SK-N-SH treated with all-trans-retinoic acid at 6 μM for 48 hours (cell line): ENCODE measurements at places on chromosomes 3 and 15.

GRCh38 chr3:155184011-155184410 is 103.9 kb downstream of the MME start:
- ATAC-seq, result no peak

DNA sequence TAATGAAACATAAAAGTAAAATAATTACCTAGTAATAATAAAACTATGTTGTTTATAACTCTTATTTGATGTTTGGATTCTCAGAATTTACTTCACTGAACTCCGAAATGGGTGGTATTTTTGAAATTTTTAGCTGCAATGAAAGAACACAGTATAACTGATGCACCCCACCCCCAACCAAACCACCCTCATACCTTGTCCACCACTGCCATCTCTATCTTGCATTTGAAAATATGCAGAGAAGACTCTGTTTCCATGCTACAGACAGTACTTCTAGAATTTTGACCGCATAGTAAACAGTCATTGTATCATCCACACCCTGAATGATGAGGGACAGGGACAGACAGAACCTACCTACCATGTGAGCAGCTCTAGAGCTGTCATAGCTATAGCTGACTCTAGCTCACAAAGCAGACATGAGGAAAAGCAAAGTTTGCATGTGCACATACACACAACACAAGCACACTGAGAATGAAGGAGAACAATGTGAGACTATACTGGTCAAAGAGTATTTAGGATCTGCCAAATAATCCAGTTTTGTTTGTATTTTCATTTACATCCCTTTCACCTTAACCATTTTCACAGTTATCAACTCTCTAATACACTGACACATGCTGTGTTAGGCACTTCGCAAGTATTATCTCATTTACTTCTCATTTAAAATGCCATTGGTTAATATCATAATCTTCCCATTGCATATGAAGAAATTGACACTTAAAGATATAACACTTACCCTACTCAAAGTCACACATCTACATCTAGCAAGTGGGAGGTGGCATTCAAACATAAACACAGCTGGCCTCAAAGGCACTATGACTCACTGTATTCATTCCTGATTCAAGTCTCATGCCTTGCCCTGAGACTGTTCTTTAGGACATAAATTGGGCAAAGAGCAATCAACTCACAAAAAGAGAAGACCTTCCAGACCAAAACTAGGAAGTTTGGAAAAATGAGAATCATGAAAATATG is 1014.7 kb upstream of the CFAP20DC start:
- no peak for ATAC-seq

- ATAC-seq, result no peak
Observed at GRCh38 chr3:119815716-119816115, 33.8 kb downstream of the NR1I2 start.

GRCh38 chr3:197023241-197023997 is 6.2 kb downstream of the MELTF start:
- ATAC-seq, result no peak

DNA sequence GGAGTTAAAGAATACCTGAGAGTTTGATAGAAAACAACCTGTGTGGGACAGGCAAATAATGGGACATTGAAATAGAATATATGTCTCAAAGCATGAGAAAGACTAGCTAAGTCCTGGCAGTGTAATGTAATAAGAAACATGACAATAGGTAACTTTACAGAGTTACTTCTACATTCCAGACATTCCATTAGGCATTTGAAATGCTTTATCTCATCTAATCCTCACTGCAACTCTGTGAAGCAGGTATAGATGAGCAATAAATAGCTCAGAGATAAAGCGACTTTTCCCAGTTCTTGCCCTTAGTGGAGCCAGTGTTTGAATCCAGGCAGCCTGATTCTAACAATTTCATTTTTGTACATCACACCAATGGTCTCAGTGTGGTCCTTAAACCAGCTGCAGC is 76.8 kb downstream of the CPNE4 start:
- no peak for ATAC-seq

DNA sequence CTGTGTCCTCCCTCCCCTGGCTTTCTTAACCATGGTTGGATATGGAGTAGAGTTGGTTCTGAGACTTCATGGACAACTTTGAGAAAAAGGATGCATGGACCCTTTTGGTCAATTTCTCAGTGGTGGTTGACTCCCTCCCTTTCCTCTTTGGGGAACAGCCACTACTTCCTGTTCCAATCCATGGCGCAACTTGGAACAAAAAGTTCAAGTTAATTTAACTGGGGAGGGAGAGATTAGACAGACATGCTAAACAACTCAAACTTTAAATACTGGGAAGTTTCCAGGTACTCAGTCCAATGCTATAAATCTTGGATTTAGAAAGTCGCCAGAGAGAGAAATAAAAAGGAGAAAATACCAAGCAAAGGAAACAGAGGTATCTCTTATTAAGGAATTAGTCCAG is 202.2 kb downstream of the PDZRN3 start:
- ATAC-seq, result no peak

- ATAC-seq, result no peak
Observed at GRCh38 chr3:120457827-120458226, 7.0 kb upstream of the FSTL1 start.

- ATAC-seq, result no peak
Observed at GRCh38 chr3:141544697-141545096, 57.9 kb downstream of the RASA2 start.
